ENCODE measurements at places on chromosomes 13 and 19. TPM values are rescaled to one million over a fixed set of nuclear protein-coding genes. Genes with fewer than 3 reads are reported as not detected.

Gene FAM83E
- not detected for total RNA-seq

GRCh38 chr13:41389580-41389979 lies 67.8 kb upstream of the RGCC start:
- no peak for DNase-seq

DNA sequence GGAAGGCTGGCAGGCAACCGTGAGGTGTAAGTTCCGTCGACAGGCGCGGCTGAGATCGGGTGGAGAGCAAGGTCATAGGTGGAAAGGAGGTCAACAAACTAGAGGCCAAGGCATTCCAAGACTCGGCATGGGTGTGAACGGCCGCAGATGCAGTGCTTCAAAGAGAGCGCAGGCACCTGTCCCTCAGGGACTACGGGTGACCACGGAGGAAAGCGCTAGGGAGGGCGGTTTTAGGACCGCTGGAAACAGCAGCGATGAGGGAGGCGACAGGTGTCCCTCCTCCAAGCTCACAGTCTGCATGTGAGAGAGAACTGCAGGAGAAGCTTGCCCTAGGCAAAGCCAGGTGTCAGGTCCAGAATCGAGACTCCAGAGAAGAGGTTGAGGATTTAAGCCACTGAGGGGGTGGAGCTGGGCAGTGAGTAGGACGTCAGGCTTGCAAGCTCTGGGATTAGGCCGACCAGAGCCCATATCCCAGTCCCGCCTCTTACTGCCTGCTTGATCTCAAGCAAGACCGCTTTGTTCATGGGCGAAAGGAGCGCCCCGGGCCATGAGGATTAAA lies 1.6 kb upstream of the MLNR start:
- no peak for DNase-seq

Gene GPI
- total RNA-seq = 204 TPM

GRCh38 chr19:39842693-39843435 lies 3.3 kb downstream of the FBL start:
- DNase-seq = no peak

DNA sequence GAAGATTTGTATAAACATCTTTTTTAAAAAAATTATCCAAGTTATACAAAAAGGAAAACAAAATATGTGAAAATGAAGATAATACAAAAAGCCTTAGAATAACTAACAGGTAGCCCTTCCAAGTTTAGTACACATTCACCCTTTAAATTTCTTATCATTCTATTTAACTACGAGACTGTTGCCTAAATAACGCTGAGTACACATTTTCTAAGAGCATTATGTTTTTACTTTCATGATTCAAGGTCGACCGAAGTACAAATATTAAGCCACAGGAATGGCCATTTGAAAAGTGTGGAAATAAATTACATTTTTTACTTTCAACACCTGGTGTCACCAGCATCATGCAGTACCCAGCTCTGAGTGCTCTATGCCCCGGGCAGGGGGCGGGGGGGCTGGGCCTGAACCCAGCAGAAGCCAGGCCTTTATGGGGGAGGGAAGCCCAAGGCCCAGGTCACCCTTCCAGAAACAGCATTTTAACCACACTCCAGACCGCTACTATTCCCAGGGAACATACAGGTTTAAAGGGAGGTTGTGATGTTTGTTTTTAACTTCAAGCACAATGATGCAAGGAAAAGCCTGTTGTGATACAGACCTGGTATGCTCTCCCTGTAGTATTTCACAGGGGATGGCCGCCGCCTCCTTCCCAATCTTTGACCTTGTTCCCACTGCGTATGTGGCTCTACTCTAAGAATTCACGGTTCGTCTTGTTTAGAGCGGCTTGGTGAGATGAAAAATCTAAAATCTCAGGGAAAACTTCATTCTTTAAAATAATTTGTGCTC lies 24.0 kb downstream of the GGACT start:
- DNase-seq = no peak

- DNase-seq = no peak
Measured at GRCh38 chr19:21423057-21424041, 26.4 kb downstream of the ZNF493 start.

- no peak for DNase-seq
Measured at GRCh38 chr13:44271915-44272341, 101.7 kb upstream of the SERP2 start.

DNA sequence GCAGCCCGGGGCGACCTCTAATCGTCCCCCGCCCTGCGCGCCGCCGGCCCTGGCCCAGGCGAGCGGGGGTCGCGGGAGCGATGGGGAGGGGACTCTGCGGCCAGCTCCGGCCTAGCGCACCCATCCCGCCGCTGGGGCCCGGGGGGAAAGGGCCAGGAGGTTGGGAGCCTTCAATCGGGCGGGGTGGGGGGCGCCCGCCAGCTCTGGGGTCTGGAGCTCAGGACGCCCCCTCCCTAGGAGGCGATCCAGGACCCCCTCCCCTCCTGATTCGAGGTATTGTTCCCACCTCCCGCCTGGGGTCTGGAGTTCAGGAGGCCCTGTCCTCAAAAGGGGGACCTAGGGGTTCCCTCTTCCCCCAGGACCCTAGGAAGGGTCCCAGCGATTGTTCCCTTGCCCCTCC lies 430 bp downstream of the ZNF358 start:
- DNase-seq = no peak

Gene PLIN5
- total RNA-seq = 0.40 TPM

- DNase-seq = no peak
Measured at GRCh38 chr13:89310943-89311672, 1639.9 kb downstream of the SLITRK5 start.

Gene PCDH20
- 19.1 TPM for total RNA-seq

DNA sequence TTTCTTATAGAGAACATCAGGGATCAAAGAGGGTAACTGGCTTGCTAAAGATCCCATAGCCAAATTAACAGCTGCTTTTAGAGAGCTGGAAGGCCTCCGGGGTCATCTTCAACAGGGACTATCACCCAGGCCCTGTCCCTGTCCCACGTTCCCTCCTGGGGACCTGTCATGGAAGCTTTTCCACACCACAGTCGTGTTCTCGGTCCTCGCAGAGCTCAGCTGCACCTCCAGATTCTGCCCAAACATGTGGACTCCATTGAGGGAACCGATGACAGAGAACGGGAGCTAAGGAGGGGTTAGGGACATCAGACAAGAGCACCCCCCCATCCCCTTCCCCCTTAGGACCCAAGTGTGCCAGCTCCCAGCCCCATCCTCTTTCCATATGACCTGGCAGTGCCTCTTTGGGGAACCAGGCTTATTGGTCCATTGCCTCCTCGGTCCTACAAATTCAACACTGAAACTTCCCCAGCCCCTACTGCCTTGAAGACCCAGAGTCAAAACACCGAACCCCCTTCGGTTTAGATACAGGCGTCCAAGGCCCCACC lies 568 bp downstream of the FUZ start:
- DNase-seq = no peak

DNA sequence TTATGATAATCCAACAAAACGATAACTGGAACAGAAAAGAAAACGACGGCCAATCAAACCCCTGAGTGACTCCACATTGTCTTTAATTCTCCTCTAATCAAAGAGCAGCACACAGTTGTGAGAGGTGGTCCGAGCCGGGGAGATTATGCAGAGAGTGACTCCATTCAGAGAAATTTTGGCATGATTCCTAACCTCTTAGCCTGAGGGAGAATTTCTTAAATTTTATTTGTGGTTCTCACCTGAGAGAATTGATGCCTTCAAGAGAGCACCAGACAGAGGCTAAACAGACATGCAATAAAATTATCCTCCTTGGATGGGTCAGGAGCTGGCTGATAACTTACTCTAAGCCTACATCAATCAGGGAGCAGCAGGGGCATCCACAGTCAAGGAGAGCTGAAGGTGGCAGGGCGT lies 310.0 kb upstream of the KLF12 start:
- peak; percentile 48 for DNase-seq

DNA sequence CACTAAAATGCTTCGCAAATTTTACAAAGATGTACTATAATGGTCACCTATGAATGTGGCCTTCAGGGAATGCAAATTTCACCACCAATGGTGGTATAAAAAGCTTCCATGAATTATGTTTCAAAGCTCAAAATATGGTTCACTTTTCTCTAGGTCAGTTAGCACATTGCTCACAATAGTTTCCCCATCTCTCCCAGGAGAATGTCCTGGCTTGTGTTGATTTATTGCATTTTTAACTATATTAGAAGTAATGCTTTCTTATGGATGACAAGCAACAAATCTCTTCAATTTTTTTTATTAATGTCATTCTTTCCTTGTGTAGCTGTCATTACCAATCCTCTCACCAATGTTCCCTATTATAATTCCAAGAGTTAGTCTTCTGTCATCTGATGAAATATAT lies 621.2 kb downstream of the TBC1D4 start:
- no peak for DNase-seq

Gene SULT2A1
- total RNA-seq = not detected

DNA sequence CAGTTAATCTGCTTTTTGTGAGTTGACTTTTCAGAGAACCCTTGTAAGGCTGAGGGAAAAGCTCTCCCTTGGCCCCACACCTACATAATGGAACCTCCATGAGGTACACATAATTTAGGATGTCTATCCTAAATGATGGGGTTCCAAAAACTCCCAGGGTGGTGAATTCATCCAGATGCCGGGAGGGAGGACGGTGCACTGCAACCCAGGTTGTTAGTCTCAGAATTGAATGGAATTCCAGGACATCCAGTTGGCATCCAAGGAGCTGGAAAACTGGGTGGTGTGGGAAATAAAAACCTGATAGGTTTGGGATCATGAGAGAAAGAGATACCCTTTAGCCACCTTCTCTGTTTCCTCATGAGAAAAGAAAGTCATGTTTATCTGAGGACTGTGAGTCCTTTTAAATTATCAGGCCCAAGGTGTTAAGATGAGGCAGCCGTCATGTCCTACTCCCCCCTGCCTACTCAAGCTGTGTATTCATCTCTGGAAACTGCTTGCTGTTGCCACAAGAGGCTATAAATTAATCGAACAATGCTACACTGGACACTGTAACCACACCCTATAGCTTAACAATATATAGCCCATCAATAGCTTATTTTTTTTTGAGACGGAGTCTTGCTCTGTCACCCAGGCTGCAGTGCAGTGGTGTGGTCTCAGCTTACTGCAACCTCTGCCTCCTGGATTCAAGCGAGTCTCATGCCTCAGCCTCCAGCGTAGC lies 49.5 kb downstream of the C13orf46 start:
- DNase-seq = no peak

- peak; percentile 53 for DNase-seq
Measured at GRCh38 chr19:4969772-4970531, 1.0 kb downstream of the KDM4B start.

DNA sequence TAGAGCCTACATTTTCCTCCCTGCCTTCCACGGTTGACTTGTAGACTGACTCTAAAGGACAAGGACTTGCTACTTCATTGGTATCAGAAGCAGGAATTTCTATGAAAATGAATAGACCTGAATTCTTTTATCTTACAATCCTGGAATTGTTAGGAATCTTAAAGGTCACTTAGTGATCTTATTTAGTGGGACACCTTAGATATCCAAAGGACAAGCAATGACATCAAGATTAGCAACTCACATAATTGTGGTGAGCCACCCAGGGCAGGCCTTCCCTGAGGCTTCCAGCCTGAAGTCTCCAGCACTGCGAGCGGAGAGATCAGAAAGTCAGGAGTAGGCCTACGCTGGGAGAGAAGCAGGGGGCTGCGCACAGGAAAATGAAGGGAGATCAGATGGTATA lies 37.8 kb downstream of the KLF5 start:
- no peak for DNase-seq

DNA sequence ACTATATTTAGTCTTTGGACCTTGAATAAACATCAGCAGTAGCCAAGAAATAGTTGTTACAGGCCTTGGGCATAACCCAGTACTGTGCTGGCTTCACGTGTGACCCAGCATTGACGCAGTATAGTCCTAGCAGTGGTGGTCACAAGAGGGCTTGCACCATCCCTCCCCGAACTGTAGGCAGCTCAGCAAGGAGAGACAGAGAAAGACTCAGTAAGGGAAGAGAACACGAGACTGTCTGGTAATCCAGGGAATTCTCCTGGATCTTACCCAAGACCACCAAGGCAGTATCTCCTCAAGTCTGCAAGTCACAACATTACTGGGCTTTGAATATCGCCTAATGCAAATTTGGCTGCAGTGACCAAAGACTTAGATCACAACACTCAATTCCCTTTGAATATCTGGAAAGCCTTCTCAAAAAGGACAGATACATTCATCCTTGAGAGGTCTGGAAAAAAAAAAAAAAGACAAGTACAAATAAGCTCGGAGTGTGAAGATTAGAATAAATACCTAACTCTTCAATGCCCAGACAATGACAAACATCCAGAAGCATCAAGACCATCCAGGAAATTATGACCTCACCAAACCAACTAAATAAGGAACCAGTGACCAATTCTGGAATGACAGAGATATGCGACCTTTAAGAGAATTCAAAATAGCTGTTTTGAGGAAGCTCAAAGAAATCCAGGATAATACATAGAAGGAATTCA lies 39.7 kb downstream of the CAB39L start:
- no peak for DNase-seq

- peak; percentile 41 for DNase-seq
Measured at GRCh38 chr19:11737964-11738745, 591 bp downstream of the ZNF823 start.

GRCh38 chr13:73082895-73083294 lies 24.1 kb downstream of the KLF5 start:
- DNase-seq = no peak

DNA sequence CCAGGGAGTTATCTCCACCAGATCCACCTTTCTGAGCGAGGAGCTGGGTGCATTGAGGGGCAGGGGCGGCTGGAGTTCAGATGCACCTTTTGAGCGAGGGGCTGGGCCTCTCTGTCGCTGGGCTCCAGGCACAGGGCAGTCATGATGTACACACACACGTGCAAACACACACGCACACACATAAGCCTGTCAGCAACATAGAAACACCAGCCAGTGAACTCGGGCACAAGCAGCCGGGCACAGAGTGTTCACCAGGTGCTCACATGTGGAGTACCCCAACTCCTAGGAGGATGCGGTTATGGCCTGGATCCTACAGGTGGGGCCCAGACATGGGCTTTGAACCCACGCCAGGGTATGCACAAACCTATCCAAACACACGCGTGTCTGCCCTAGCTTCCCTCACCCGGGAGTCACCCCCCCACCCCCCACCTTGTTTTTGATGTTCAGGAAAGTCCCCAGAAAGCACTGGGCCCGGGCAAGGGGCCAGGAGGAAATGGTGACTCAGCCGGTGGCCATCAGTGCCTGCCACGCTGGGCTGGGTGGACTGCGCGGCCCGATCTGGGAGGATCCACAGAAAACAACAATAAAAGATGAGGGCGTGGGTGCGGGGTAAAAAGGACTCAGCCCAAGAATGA lies 13.3 kb downstream of the ARRDC2 start:
- DNase-seq = peak; percentile 81

DNA sequence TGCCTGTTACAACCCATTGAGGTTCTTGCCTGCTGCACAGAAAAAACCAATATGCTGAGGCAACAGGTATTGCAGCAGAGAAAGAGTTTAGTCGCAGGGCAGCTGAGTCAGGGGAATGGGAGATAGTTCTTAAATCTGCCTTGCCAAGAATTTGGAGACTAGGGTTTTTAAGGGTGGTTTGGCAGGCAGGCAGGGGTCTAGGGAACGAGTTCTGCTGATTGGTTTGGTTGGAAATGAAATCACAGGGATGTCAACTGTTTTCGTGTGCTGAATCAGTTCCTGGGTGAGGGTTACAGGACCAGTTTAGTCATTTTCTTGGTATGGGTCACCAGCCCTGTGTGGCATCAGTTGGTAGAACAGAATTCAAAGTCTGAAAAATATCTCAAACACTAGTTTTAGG lies 36.6 kb downstream of the PDS5B start:
- no peak for DNase-seq
